ENCODE measurements at places on chromosomes 1 and 21. TPM values are rescaled to one million over a fixed set of nuclear protein-coding genes. Genes with fewer than 3 reads are reported as not detected.

Gene ASTN1
- 0.28 TPM for total RNA-seq

Gene ORC1
- 16.6 TPM for total RNA-seq

Gene CLDN17
- total RNA-seq = not detected

Gene TAS1R1
- total RNA-seq = not detected

Gene SPRR2F
- total RNA-seq = not detected
